HAP-1 (cell line): ENCODE measurements at places on chromosomes 16 and 17.

- DNase-seq: peak; percentile 74
These were observed at the start of gene HSD11B2 for GRCh38 chr16:67430977-67431774. TSS of gene HSD11B2 (plus strand) at chr16:67431121. CDS start at chr16:67431249, 128 bp downstream.

GRCh38 chr17:65514541-65514940 is 46.9 kb downstream of the AXIN2 start:
- no peak for DNase-seq

GRCh38 chr16:69260019-69260418 is 51.1 kb upstream of the VPS4A start:
- no peak for DNase-seq

- DNase-seq: no peak
These were observed 146.9 kb downstream of the C16orf95 start for GRCh38 chr16:87170310-87170709.

DNA sequence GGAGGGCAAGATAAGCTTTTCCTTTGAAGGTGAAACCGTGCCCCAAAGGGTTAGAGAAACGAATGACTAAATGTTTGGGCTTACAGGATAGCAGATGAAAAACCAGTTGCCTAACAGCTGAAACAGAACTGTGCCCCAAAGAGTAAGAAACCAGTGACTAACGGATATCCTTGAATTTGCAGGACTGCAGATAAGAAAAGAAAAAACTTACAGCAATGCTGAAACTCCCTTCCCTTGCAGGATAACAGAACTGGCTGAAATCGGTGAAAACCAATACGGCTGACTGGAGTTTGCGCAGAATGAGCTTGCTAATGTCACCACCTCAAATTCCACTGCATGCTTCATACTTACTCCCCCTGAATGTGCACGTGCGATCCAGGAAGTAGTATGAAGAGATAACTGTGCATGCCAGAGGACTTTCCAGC is 175.2 kb upstream of the NLRP1 start:
- no peak for DNase-seq

DNA sequence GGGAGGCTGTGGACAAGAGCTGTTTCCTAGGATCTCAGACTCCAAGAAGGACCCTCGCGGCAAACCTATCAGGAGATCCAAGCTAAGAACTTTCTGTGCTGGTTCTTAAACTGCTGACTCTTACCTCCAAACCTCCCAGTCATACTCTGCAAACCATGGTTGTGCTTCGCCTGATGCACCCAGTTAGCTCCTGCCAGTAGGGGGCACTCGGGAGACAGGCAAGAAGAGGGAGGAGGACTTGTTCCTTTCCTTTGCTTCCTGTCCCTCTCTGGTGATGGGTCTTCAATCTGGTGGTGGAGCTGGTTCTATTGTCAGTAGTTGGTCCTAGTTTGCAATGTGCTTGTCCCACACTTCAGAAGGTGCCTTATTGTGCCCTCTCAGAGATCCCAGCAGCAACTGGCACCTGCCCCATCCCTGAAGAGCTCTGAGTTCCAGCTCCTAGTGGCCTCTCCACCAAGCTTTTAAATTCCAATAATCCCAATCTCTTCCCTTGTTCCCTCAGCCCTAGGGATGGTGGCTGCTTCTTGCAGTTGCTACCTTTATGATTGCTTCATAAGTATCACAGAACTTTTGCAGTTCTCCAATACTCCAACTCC is 113.5 kb upstream of the RPL38 start:
- DNase-seq: peak; percentile 4

DNA sequence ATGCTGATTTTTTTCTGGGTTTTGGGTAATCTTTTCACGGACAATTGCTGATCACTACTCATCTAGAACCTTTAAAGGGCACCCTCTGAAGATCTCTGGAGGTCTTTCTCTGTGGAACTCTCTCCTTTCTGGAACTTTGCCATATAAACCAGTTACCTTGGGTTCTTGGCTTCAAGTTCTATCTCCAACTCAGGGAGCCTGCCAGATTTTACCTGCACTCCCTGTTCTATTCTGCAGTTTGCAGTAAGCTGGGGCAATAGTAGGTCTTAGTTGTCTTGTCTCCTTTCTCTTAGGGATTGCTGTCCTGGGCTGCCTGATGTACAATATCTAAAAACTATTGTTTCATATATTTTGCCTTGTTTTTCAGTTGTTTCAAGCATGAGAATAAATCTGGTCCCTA is 120.3 kb downstream of the CHD9 start:
- no peak for DNase-seq

- DNase-seq: no peak
These were observed 29.0 kb downstream of the HEXIM2 start for GRCh38 chr17:45190503-45191255.
